ENCODE measurements at places on chromosomes 13 and 19.

DNA sequence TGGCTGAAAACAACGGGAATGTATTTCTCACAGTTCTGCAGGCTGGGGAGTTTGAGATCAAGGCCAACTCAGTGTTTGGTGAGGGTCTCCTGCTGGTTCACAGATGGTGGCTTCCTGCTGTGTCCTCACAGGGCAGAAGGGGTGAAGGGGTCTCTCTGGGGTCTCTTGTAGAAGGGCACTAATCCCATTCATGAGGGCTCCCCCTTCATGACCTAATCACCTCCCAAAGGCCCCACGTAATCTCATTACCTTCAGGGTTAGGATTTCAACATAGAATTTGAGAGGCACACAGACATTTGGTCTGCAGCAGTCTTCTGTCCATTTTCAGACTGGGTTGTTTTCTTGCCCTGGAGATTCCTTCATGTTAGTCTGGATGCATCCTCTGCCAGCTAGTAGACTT, 11.6 kb downstream of the ZNF444 start:
- DNase-seq, result no peak

GRCh38 chr13:111020546-111020945, 94.6 kb upstream of the ARHGEF7 start:
- DNase-seq, result no peak

GRCh38 chr19:1828279-1829238, 16.5 kb upstream of the ATP8B3 start:
- DNase-seq, result no peak

GRCh38 chr13:99371956-99372355, 64.8 kb upstream of the GPR183 start:
- DNase-seq, result no peak

DNA sequence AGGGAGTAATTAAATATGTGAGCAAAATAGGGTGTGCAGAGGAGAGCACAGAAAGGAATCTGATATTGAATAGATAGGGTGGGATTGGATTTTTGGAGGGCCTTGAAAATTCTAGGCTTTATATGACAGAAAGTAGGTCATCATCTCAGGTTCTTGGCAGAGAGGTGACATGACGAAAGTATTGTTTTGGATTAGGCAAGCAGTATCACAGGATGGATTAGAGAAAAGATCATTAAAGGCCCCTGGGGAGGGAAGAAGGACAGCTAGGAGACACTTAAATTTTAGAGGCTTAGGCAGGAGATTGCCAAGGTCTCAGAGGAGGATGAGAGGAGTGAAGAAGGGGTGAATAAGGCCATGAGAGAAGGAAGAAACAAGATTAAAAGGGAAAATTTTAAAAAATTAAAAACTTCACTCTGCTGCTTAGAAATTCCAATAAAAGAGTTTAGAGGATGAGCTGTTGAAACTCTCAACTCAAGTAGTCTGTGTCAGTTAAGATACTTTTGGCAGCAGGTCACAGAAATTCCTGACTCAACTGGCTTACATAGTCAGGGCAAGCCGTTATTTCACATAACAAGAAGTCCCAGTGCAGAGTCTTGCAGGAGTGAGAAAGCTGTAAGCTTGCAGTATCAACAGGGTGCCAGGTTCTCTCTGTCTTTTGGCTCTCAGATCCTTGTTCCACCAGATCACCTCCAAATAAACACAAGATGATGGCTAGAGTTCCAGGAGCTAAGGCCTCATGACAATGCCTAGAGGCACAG, 8.8 kb downstream of the GPC6 start:
- DNase-seq, result peak; percentile 78

DNA sequence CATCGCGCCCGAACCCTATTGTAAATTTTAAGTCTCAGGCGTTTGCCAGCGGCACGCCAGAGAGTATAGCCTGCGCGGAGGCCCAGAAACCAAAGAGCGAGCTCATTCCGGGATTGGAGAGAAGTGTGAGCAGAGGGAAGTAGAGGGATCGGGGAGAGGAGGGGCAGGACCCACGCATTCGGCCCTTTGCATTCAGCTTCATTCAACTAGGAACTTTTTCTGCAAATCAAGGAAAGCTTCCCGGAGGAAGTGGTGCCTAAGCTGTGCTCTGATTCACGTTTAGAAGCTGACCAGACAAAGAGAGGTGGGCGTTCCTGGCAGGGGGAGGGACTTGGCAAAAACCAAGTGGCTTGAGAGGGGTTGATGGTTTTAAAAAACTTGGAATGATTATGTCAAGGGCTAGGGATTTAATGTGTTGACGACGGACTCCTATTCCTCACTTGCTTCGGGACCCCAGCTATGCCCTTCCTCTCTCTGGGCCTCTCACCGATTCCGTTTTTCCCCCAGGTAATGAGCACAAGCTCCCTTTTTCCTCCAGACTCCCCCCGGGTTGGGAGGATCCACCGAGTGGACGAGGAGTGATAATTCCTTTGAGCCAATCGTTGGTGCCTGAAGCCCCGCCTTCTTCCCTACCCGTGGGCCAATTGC, 811 bp upstream of the PRMT1 start:
- peak; percentile 89 for DNase-seq

DNA sequence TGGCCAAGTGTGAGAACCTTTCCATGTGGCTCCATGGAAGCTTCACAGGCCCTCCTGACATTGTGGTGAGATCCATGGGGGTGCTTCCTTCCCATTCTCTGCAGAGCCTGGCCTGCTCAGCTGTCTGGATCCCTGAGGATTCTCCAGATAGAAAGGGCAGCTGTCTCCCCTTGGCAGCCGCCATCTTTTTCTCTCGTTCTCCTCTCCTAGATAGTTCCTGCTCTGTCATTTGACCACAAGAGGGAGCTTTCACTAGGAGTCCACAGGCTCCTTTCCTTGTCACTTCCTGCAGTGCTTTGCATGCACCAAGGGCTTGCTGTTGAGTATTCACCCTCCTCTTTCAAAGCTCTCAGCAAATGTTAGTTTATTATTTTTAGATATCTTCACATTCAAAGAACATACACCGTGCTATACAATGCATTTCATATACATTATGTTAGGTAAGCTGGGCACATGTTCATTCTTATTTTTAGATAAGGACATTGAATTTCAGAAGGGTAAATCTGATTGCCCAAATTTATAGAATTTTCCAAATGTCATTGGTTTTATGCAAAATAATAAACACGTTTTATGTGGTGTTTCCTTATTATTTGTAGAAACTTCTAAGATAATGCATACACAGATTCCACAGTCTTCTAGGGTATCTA, 133.2 kb downstream of the FRY start:
- peak; percentile 76 for DNase-seq

- no peak for DNase-seq
These were observed 194.8 kb upstream of the TSC22D1 start for GRCh38 chr13:44770951-44771350.

DNA sequence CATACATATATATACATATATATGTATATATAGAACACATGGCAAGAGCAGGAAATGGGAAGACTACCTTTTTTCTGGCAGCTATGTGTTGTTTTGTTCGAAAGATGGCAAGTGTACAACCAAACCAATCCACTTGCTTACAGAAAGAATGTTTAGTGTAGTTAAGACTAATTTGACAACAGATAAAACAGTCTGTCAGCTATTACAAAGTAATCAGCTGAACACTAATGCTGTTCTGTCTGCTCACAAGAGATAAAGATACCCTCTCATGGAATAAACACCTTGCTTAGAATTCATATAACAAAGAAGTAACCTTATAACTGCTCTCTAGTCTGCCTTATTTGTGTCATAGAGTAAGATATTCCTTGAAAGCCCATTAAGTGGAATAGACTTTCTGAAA, 858 bp upstream of the KCNRG start:
- DNase-seq, result no peak

- peak; percentile 78 for DNase-seq
These were observed 179.9 kb downstream of the VWA8 start for GRCh38 chr13:41780715-41781706.

GRCh38 chr13:43362556-43362955, 339.2 kb downstream of the DNAJC15 start:
- no peak for DNase-seq

DNA sequence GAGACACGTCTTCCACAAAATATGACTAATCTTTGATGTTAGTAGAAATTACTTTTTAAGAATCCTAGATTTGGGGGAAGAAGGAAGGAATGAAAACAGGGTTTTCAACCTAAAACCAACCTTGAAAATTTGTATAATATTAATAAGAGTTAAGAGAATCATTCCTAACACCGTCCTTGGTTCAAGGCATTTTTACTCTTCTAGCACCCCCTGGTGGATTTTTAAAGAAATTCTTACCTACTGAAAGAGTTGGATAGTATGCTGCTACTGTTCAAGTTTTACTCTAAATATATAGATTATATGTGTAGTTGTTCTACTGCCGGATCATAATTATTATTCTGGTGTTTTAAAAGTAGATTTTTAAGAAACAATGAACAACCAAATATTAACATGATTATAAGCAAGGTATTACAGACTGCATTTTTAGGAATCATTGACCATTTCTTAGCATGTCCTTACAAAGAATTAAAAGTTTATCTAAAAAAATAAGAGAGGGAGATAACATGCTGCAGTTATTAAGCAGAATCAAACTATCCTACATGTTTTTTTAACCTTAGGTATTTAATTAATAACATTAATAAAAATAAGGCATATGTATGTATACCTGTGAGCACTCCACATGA, 7.4 kb upstream of the SLITRK6 start:
- DNase-seq, result peak; percentile 37

GRCh38 chr13:113604186-113604585, 19.6 kb downstream of the TFDP1 start:
- DNase-seq, result no peak

DNA sequence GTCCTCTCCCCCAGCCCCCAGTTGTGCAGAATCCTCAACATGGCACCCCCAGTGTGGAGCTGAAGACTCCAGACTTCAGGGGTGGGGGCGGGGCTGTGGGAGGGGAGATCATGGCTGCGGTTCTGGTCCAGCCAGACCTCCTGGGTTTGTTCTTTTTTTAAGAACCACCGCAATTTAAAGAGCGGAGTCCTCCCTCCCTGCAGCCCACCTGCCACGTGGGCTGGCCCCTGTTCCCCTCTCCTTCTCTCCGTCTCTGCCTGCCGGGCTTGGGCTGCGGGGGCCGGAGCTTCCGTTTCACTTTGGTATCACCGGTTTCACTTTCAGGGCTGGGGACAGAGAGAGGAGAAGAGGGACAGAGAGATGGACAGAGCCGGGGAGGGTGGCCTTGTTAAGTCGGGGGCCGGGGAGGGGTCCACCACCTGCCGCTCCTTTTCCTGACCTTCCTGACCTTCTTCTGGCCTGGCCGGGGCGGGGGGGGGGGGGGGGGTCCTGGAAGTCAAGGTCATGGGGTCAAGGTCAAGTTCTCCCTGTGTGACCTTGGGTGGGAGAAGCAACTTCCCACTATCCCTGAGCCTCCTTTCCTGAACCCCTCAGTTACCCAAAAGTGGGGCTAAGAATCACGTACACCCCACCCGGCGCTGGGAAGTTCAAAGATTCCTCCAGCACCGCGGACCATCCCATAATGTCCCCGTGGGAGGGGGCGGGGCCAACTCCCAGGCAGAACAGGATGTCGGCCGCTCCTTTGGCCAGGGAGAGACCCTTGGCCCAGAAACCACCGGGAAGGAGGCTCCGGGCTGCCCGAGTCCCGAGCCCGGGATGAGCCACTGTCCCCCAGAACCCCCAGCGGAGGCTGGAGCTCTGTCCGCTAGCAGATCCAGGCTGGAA, 11.3 kb upstream of the ZBTB7A start:
- DNase-seq, result no peak

DNA sequence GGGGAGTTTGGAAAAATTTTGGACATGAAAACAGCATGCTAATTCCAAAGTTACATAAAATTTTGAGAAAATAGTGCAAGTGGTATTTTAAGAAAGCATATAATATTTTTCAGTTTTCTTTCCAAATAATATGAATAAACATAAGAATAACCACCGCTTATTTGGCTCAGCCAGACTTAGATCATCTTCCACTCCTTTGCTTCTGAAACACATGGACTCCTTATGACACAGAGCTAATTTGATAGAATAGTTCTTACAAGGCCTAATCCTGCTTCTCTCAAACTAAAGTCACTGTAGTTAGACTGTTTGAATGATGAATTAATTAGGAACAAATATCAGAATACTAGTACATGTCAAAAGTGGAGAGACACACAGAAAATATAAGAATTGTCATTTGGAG, 165.5 kb downstream of the POSTN start:
- DNase-seq, result no peak

- DNase-seq, result peak; percentile 90
These were observed 198.4 kb downstream of the COL4A1 start for GRCh38 chr13:110108348-110109139.

DNA sequence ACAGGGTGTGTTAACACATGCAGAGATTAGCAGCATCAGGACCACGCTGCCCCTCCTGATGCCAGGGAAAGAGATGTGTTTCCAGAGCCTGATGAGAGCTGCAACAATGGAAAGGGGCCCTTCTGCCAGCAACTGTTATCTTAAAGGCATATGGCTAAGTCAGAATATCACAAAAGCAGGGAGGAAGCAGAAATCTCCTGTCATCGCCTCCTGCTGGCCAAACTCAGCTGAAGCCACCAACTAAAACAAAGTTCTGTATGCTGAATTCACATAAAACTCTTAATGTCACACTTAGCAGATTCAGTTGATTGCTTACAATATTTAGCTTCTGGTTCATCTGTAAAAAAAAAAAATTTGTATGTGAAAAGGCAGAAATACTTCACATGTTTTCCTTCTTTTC, 178.2 kb downstream of the GPC5 start:
- no peak for DNase-seq

- DNase-seq, result no peak
These were observed 10.6 kb downstream of the BCKDHA start for GRCh38 chr19:41408256-41408655.

- DNase-seq, result no peak
These were observed 893.8 kb upstream of the SLC10A2 start for GRCh38 chr13:103960001-103960400.

GRCh38 chr19:19488875-19489690, 26.3 kb downstream of the TSSK6 start:
- peak; percentile 97 for DNase-seq

DNA sequence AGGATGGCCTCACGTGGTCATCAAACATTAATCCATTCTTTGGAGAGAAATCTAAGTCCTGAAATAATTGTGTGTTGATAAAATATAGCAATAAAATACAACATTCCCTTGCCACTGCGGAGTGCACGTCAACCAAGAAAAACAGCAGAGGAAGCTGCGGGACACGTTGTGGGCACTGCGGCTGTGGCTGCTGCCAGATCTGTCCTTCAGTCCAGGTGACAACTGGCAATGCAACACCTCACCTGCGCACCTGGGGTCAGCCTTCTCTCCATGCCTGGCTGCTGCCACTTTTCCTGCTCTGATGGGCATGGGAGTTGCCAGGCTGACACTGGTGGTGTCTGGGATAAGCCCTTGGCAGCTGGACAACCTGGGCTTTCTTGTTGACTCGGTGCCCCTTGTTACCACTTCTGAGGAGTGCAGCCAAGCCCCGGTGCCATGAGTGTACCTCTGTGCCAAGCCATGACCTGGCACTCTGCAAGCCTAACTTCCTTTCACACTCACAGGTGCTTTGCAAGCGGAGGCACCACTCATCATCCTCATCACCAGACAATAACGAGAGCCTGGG, 251.6 kb upstream of the TSHZ3 start:
- DNase-seq, result no peak

DNA sequence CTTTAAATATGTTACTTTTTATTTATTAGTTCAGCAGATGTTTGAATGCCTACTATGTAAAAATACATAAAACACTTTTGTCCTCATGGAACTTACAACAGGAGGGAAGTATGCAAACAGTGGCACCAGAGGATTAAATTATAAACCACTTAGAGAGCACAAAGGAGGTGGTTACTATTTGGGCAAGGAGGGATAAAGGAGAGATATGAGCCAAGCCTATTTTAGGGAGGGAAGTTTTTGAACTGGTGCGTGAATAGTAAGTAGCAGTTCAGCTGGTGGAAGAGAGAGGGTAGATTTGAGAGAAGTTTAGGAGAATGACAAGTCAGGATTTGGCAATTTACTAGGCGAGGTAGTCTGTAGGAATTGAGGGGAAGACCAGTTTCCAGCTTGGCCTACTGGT, 8.6 kb downstream of the AKAP11 start:
- no peak for DNase-seq

Measured in HCEC 1CT (cell line).